ENCODE measurements at places on chromosomes 7 and 10.

- peak; percentile 80 for DNase-seq
Measured at GRCh38 chr10:63628526-63629362, 107.5 kb downstream of the REEP3 start.

DNA sequence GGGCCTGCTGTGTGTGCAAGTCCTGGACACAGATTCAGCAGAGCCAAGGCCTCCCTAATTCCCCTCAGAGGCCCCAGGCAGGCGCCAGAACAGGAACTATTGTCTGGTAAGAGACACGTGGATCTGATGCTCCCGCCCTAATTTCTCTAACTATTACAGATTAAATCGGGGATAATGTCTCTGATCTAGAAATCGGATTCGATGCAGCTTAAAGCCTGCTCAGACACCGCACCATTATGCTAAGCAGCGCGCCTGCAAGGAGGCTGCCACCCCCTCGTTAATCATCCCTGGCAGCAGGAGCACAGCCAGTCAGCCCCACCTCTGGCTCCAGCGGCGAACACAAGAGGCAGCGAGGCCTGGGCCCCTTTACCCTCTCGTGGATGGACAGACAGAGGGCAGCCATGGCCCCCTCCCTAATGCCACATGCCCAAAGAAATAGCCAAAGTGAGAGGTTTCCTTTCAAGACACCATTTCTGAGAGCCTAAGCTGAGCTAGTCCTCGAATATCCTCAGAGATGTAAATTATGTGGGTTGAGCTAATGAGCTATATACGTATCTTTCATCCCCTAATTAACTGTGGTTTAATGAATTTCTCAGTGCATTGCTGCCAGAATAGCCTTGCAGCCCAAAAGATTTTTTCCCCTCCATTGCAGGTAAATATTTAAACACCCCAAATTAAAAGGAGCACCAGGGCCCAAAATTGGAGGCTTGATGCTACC lies 122.1 kb downstream of the GRID1 start:
- DNase-seq: peak; percentile 74

- no peak for DNase-seq
Measured at GRCh38 chr10:118573512-118573911, 21.9 kb downstream of the PRLHR start.

GRCh38 chr7:90173127-90173844 lies 19.0 kb downstream of the STEAP1 start:
- DNase-seq: no peak

DNA sequence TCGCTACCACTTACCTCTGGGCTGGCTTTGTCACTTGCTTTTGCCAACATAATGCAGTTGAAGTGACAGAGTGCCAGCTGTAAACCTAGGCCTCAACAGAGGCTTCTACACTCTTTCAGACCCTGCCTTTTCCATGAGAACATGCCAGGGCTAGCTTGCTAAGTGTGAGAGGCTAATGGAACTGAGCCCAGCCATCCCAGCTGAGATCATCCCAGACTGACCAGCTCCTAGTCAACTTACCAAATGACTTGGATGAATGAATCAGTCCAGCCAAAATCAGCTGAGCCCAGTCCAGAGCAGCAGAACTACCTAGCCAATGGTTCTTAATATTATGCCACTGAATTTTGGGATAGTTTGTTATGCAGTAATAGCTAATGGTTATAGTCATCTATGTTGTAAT lies 34.7 kb upstream of the MKLN1 start:
- DNase-seq: no peak

DNA sequence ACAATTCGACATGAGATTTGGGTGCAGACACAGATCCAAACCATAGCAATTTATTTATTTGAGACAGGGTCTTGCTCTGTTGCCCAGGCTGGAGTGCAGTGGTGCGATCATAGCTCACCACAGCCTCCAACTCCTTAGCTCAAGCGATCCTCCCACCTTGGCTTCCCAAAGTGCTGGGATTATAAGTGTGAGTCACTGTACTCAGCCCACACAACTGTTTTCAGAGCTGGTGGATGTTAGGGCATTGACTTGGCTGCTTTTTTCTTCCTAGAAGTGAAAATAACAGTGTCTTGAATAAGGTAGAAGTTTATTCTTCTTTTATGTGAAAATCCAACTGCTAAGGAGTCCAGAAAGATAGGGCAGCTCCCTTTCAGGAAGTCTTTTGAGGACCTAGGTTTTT lies 132.1 kb downstream of the CCDC3 start:
- DNase-seq: peak; percentile 68

GRCh38 chr10:51005551-51005950 lies 68.7 kb upstream of the PRKG1 start:
- no peak for DNase-seq

GRCh38 chr7:44072364-44073231 lies 7.2 kb upstream of the PGAM2 start:
- DNase-seq: no peak

DNA sequence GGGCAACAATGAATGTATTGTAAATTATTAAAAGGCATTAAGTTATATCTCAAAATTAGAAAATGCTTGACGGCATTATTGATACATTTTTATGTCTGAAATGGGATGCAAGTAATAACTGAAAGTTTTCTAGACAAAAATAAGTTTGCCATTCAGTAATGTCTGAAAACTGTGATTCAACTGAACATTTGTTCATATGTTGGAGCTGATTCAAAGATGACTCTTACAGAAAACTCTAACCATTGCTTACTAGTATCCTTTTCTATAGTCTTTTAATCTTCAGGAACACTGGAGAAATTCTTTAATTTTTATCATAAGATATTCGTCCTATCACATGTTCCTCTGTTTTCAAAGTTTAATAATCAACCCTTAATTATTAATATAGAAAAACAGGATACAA lies 71.1 kb upstream of the TFEC start:
- no peak for DNase-seq

DNA sequence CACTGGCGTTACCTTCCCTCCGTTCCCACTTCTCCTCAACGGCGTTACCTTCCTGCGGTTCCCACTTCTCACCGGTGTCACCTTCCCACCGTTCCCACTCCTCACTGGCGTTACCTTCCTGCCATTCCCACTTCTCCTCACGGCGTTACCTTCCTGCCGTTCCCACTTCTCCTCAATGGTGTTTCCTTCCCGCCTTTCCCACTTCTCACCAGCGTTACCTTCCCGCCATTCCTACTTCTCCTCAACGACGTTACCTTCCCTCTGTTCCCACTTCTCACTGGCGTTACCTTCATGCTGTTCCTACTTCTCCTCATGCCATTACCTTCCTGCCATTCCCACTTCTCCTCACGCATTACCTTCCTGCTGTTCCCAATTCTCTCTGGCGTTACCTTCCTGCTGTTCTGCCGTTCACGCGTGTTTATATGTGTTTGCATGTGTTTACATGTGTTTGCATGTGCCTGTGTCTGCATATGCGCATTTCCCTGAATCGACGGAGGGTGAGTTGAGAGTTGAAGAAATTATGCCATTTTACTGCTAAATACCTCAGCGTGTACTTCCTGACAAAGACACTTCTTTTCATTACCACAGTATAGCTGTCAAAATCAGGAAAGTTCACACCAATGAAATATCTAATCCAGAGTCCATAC lies 23.2 kb upstream of the CFAP46 start:
- DNase-seq: no peak

DNA sequence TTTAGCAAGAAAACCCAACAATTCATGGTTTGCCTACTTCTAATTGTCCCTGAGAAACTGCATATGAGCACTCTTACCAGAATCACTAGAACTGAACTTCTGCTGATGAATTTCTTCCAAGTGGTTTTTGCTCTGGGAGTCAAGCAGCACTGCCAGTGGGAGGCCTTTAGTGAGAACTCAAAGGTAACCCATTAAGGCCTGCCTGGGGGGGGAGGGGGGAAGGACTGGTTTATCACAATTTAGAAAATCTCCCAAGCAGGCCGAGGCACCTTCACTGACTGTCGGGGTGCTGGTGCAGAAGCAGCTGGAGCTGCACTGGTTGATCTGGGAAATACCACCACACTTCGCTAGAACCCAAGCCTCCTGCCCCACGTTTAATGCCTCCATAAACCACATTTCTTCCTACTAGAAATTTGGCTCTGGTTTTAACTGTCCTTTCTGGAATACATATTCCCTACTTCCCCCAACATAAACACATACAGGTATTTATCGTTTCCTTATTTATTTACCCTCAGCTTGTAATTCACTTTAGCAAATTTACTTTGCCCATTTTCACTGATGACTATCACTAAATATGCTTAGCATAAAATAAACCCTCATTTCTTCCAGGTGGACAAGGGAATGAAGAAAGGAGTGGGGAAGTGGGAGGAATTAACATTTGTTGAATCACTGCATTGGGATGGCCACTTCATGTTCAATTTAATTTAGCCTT lies 14.2 kb downstream of the ANK3 start:
- DNase-seq: no peak

DNA sequence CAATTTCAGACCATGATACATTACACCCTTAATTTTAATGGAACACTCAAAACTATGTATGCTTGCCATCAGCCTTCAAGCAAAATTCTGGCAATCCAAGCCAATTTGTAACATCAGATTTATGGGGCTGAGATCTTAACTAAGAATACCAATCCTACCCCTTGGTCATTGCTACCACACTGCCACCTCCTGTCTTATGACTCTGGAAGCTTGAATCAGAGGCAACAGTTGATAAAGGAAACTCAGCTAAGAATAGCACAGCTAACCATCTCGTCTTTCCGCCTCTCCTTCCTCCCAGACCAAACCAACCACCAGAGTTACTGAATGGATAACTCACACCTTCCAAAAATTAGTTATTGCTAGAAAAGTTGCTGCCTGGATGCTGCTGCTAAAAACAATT lies 7.4 kb downstream of the IGF2BP3 start:
- DNase-seq: no peak

DNA sequence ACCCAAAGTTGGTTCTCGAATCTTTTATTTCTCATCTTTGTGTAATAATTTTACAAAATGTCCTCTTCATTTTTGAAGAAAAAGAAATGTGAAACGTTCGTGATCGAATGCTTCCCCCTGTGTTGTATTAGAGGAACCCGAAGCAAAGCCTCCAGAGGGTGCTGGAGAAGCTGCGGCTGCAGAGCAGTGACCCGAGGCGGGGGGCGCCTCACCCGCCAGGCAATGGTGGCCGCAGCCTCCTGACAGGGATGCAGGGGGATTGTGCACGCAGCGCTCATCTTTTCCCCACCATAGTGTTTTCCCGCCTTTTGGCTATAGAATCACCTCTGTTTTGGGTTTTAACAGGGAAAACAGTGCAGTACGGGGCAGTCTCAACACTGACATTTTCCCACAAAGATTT lies 307.5 kb upstream of the ANKRD30A start:
- DNase-seq: no peak

DNA sequence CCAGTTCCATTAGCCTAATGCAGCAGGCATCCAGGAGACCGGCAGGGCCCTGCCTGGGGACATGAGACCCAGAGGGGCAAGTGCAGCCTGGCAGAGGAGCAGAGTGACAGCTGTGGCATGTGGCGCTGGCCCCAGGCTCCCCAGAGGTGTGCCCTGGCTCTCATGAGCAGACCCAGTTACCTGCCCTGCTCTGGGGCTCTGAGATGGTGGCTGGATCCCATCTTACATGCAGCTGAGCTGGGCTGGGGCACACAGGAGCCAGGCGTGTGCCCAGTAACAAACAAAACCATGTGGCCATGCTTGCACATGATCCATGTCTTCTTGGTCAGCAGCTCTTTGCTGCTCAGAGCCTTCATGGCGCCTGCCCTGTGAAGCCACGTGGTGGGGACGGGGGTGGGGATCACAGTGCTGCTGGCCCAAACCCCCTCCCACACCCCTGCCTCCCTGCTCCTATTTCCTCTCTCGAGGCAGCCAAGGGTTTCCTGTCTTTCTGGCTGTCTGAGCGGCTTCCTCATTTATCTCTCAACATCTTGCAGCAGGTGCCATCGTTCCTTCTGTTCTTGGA lies 40.3 kb upstream of the GTF2I start:
- DNase-seq: no peak

- DNase-seq: peak; percentile 43
Measured at GRCh38 chr7:41881331-41882130, 178.6 kb upstream of the INHBA start.

DNA sequence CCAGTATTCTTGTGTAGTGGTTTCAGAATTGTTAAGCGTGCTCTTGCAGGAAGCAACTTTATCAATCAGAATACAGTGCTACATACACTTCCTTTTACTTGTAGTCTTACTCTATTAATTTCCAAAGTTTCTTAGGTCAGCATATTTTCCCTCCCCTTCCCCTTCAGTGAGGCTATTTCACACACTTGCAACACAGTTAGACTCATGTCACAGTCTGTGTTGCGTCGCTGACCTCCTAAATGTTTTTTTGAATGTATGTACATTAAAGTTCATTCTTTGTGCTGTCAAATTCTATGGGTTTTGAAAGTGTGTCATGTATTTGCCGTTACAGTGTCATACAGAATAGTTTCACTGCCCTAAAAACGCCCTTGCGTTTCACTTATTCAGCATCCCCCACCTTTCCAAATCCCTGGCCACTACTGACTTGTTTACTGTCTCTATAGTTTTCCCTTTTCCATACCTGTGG lies 5.4 kb upstream of the HKDC1 start:
- DNase-seq: no peak

DNA sequence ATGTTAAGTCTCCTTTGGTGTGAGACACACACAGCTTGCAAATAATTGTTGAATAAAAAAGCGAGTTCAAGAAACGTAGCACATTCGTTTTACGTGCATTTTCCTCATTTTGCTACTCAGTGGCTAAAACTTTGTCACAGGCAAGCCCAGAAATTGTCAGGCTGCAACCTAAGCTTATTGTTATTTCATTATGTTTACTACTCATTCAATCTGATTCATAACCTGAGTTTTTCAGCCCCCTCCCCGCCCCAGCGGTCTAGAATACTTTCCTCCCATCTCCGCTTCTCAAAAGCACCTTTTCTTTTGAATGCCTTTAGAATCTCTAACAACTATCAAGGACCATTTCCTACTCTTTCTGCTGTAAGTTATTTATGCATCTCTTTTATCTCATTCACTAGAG lies 1.1 kb downstream of the FAM133B start:
- no peak for DNase-seq

- DNase-seq: no peak
Measured at GRCh38 chr7:38330039-38330438, 56.6 kb upstream of the TARP start.

GRCh38 chr7:71787513-71787912 lies 624.6 kb downstream of the CALN1 start:
- DNase-seq: no peak

DNA sequence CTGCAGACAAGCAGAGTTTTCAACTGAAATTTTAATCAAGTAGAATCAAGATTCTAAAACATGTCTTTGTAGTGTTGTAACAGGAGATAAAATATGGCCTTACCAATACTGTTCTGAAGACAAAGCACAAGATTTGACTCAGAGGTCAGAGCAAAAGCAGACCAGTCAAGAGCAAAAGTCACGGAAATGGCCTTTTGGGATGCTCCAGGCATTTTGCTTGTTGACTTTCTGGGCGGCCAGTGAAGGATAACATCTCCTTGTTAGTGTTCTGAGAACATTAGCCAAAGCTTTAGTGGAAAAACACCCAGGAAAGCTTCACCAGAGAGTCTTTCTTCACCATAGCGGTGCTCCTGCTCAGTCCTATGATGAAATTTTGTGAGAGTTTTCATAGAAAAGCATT lies 590.6 kb downstream of the ARL4A start:
- no peak for DNase-seq

GRCh38 chr10:132973903-132974241 lies 31.5 kb upstream of the CFAP46 start:
- no peak for DNase-seq

Measured in putamen (tissue), 1 donor.